CD14-positive monocyte (primary cell): ENCODE measurements at places on chromosomes 4 and X.

DNA sequence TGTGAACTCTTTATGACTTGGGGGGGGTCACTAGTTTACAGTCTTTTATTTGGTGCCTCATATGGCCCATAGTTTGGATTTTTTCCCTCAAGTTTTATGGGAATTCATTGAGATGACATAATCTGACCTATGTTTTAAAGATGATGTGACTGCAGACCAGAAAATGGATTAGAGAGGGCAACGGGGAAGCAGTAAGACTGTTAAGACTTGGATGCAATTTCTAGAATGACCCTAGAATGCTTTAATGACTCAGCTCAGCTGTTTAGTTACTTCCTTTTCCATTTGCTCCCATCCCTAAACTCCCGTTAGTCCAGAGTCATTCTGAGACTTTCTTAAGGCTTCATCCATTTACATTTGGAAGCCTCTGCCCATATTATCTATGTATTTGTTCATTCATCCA is 59.9 kb upstream of the PDGFRA start:
- no peak for DNase-seq

GRCh38 chr4:145868637-145869409 is 69.8 kb downstream of the ZNF827 start:
- DNase-seq: no peak

DNA sequence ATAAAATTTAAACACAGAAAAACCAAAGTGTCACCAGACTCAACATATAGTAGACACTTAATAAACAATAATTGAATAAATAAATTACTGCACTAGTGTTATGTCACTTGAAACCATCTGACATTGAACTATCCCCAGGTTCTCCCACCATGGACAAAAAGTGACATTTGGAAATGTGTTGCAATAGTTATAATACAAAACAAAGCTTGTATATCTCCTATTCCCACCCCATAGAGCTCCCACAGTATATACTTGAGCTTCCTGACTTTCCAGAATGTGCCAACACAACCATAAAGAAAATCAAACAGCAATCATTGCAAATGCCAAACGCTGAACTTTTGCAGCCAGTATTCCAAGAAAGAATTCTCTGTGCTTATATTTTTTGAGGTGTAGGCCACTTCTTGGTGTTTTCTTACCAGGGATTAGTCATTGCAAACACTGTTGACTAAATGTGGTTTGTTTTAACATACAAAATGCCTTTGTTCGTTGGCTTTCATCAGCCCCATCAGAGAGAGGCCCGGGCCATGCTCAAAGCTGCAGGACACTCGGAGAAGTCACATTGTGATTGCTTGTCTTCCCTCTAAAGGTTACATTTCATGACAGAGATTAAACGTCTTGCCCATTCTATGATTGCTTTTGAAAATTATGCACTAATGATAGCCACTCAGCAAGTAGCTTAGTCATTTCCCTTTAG is 33.8 kb downstream of the PPARGC1A start:
- no peak for DNase-seq

GRCh38 chrX:727738-728621 is 97.4 kb downstream of the SHOX start:
- no peak for DNase-seq

- no peak for DNase-seq
Observed at GRCh38 chrX:129572422-129572821, 32.4 kb downstream of the OCRL start.

GRCh38 chrX:78024349-78025059 is 55.1 kb upstream of the PGAM4 start:
- peak; percentile 14 for DNase-seq

GRCh38 chr4:169099771-169100180 is 89.7 kb upstream of the CBR4 start:
- DNase-seq: no peak

DNA sequence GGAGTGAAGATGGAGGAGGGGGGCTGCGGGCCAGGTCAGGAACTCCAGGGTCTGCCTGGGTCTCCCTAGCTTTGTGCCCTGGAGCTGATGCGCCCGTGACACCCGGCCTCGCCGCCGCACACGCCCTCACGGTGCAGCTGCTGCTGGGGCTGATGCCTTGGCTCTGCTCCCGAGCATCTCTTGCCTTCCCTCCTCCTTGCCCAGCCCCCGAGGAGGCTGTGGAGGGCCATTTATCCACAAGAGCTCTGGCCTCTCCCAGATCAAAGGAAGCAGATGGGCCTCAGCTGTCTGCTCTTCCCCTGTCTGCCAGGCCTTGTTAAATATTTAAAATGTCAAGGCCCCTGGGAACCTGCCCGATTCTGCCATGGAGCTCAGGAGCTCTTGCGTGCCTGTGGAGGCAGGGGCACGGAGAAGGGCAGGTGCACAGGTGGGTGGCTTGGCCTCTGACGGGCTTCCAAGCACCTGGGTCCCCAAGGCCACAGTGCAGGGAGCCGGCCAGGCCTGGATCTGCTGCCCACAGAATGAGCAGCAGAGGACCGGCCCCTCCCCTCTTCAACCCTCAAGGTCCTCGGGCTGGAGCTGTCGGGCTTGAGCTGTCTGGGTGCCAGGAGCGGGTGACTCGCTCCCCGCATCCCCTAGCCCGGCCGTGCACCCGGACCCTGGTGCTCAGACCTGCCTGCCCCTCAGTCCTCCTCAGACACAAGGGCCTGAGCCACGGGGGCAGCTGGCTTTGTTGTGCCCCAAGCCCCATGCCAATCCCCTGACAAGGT is 20.3 kb downstream of the ATP2B3 start:
- DNase-seq: no peak

DNA sequence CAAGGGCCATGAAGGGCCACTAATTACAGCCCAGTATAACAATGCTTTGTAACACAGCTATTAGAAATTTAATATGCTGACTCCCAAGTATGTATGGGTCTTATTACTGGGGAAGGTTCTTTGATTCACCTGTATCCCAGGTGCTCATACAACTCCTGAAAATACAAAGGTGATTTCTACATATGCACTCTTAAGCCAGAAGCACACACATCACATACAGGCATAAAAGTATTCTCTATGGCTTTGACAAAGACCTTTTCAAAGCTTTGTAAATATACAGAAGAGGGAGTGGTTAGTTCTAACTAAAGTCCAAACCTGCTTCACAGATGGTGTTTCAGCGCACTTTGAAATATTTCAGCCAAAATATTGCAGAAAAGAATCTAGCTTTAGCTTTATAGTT is 191.5 kb downstream of the SNCA start:
- DNase-seq: no peak

DNA sequence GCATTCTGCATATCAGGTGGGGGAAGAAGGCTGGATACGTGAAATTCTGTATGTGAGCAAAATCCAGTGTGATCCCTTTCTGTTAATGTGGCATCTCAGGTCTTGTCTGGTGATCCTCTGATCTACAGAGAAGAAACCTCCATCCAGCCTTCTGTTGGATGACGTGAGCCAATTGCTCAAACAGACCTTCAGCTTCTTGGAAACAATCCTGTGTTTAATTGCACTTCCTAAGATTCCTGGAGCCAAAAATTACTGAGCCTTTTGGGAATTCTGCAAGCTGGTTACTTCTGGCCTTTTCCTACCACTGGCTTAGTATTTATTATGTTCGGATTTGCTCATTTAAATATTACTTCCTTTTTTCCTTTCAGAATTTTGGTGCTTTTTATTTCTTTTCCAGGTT is 51.2 kb downstream of the TRIML1 start:
- DNase-seq: no peak

- DNase-seq: no peak
Observed at GRCh38 chr4:84362896-84363655, 136.0 kb downstream of the NKX6-1 start.

- no peak for DNase-seq
Observed at GRCh38 chrX:128891554-128891953, 631.7 kb downstream of the SMARCA1 start.

GRCh38 chr4:151669990-151670389 is 90.8 kb downstream of the GATB start:
- DNase-seq: no peak

GRCh38 chr4:143148521-143148920 is 36.2 kb upstream of the USP38 start:
- DNase-seq: no peak

DNA sequence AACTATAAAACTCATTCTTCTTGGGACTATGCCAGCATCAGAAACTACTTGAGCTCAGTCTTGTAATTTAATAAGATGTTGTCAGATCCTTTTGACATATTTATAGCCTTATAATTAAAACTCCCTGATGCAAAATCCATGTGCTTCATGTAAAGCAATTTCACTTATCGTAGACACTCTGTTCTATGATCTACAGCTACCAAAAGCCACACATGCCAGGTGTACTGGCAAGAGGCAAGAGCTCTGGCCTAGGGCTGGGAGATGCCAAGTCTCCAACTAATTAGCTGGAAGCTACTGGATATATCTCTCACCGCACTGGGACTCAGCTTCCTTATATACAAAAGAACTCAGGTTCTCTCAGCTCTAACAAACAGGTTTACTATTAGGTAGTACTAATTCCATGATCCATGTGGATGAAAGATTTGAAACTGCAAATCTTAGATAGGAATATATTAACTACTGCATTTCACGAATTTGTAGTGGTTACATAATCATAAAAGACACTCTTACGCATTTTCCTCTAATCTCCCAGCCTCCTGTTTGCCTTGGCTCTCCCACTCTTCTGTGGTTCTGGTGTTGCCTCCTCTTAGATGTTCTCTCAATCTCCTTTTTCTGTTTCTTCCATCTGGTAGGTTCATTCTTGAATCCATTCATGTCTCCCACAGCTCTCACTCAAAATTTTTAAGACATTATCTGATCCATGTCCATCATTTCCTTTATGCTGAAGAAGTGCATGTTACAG is 103.0 kb downstream of the HHIP start:
- DNase-seq: no peak

GRCh38 chr4:6852582-6852981 is 57.0 kb upstream of the TBC1D14 start:
- DNase-seq: no peak

GRCh38 chrX:53445977-53446376 is 11.8 kb upstream of the HSD17B10 start:
- DNase-seq: no peak

DNA sequence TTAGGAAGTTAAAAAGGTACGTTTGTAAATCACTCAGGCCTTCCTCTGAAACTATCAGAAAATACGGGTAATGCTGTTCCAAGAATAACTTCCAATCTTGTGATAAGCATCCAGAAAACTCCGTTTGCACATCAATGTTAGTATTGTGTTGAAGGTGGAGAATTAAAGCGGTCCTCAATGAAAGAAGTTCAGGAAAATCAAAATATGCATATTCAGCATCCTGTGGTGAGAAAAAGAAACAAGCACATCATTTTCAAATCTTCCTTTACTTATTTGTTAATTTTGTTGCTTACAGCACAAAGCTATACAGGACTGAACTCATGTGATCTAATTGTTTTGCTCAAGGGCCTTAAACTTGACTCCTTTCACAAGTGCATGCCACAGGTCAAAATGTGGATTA is 18.5 kb downstream of the DDX60L start:
- no peak for DNase-seq

GRCh38 chr4:25667931-25668557 is 12.4 kb downstream of the SLC34A2 start:
- DNase-seq: no peak

GRCh38 chrX:29148511-29148910 is 561.3 kb downstream of the IL1RAPL1 start:
- no peak for DNase-seq

DNA sequence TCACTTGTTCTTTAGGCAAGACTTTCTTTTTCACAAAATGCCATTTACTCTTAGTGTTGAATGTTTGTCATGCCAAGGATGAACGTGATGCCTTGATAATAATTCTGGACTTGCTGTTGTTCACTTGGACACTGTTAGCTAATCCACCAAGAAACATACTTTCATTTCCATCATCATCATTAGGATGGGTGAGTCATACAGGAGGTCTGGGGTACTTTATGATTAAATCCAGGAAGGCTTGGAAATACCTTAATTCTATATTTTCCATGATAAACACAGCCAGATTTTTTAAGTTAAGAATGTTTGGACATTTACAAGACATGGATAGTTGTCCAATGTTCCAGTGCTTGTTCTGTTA is 260.7 kb upstream of the GIMD1 start:
- DNase-seq: no peak

DNA sequence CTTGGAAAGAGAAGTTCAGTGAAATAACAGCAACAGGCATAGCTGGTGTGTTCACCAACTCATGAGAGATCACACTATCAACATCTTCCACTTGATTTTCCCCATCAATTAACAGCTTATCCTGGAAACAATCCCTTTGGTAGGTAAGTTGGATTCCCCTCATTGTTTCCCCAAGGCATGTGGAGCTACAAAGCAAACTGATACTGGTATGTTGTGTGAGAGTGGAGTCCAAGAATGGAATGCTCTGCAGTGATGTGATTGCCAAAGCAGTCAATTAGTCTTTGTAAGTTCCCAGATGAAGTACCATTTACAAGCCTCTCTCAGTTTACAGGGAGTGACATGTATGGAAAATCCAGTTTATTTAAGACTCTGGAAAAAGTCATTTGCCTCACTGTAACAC is 13.7 kb upstream of the XAGE2 start:
- no peak for DNase-seq

GRCh38 chrX:149938427-149938880 is at the start of gene EOLA2:
Gene EOLA2 (minus strand): TSS chrX:149938491. CDS start chrX:149933874, 4,617 bp downstream.
- peak; percentile 98 for DNase-seq

DNA sequence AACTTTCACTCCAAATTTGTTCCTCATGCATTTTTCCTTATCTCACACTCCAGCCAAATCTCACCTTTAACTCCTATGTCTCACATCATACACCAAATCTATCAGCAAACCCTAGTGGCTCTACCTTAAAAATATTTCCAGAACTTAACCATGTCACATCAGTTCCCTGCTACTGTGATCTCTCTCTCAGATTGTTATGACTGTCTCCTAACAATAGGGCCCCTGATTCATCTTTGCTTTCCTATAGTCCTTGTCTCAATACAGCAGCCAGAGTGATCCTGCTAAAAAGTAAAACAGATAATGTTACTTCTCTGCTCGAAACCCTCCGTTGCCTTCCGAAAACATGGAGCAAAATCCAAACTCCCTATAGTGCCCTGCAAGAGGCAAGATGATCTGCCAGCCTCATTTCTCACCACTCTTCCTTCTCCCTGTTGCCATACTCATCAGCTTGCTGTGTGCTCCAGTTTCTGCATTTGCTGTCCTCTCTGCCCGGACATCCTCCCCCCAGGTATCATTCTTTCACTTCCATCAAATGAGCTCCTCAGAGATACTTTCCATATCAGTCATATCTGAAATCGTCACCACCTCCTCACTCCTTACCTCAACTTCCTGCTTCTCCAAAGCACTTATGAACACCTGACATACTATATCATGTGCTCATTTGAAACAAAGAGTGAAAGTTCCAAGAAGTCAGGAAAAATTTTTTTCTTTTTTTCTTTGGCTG is 293.4 kb upstream of the NR3C2 start:
- DNase-seq: no peak

- no peak for DNase-seq
Observed at GRCh38 chrX:56000174-56000573, 232.0 kb upstream of the KLF8 start.

GRCh38 chr4:70518716-70519115 is 347 bp downstream of the AMTN start:
- DNase-seq: no peak
